ENCODE measurements at places on chromosomes 1 and 21. TPM values are rescaled to one million over a fixed set of nuclear protein-coding genes. Genes with fewer than 3 reads are reported as not detected.

DNA sequence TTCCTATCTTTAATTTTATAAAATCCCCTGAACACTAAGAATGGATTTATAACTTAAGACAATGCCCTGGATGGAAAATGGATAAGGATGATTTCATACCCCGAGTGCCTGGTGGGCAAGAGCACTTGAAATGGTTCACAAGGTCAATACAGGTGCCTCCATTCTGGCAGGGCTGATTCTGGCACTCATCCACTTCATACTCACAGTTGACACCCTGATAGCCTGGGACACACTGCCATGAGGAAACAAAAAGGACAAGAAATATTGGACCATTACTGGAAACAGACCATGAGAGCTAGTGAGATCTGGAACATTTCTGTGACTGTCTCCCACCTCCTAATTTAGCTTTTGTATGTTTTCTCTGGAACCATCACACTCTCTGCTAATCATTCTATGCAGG, 39.1 kb upstream of the ADAM30 start:
- H3K4me1 ChIP-seq, result no peaks in the 10 kb centered on the region
- no peaks in the 10 kb centered on the region for H3K27me3 ChIP-seq
- H3K36me3 ChIP-seq, result peaks cover 70% of the 10 kb centered on the region
- no peak overlapping the region for H3K27ac ChIP-seq
- no peak for DNase-seq

Gene SYT2
- 0.02 TPM for polyA plus RNA-seq

Gene ADGRL4
- polyA plus RNA-seq, result not detected

- no peaks in the 10 kb centered on the region for H3K27me3 ChIP-seq
- H3K27ac ChIP-seq, result no peak overlapping the region
- no peaks in the 10 kb centered on the region for H3K4me1 ChIP-seq
- no peak overlapping the region for H3K4me3 ChIP-seq
- DNase-seq, result no peak
- no peaks in the 10 kb centered on the region for H3K36me3 ChIP-seq
Observed at GRCh38 chr1:38153778-38154470, 107.3 kb upstream of the POU3F1 start.

GRCh38 chr1:25615172-25615541, 1.4 kb upstream of the MAN1C1 start:
- DNase-seq, result no peak
- H3K4me1 ChIP-seq, result peaks cover 13% of the 10 kb centered on the region
- no peaks in the 10 kb centered on the region for H3K36me3 ChIP-seq
- H3K4me3 ChIP-seq, result no peak overlapping the region

DNA sequence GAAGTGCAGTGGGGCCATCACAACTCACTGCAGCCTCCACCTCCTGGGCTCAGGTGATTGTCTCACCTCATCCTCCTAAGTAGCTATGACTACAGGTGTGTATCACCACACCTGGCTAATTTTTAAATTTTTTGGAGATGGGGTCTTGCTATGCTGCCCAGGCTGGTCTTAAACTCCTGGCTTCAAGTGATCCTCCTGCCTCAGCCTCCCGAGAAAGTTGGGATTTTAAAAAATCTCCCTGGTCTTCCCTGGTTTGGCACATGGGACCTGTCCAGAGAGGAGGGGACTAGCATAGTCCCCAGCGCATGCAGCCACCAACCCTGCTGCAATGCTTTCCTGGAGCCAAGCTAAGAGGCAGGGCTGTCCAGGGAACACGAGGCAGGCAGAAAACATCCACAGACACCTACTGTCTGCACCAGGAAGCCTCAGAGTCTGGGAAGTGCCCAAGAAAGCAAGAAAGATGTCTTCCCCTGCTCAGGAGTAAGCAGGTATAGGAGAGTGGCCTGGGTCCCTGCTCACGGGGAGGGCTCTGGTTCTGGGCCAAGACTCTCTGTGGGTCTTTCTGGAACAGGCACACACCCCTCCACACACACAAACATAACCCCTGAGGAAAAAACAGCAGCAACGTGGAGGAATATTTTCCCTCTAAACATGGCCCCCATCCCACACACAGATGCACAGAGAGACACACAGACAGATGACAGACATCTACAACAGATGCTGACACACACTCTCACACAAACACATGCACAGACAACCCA, 30.8 kb downstream of the ECE1 start:
- peaks cover 16% of the 10 kb centered on the region for H3K4me1 ChIP-seq
- no peaks in the 10 kb centered on the region for H3K27me3 ChIP-seq
- no peak overlapping the region for H3K4me3 ChIP-seq
- H3K27ac ChIP-seq, result no peak overlapping the region
- DNase-seq, result no peak

DNA sequence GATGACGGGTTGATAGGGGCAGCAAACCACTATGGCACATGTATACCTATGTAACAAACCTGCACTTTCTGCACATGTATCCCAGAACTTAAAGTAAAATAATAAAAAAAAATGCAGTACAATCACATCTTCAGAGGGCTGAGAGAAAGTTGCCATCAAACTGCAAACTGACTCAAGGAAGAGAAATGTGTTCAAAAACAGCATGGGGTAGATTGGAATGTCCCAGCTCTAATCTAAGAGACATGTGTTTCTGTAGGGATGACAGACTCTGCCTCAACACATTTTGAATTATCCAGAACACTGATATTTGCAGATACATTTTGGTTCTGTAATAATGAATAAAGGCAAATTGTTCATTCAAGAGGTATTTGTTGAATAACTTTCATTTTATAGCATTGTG, 171.2 kb upstream of the RUNX1 start:
- no peaks in the 10 kb centered on the region for H3K27me3 ChIP-seq
- no peak overlapping the region for H3K27ac ChIP-seq
- no peaks in the 10 kb centered on the region for H3K36me3 ChIP-seq
- no peak overlapping the region for H3K4me3 ChIP-seq

DNA sequence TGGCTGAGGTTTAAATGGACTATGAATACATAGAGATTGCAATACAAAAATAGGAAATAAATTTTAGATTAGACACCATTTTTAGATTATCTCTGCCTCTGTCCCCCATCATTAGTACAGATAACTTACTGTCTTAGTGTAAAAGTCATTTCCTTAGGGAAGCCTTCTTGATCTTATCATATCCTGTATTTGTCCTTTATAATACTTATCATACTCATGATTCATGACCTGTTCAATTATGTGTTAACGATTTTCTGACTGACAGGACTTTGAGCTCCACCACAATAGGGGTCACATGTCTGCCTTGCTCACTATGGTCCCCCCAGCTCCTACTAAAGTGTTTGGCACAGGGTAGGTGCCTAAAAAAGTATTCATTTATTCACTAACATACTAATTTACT, 14.6 kb downstream of the TEX38 start:
- peaks cover 48% of the 10 kb centered on the region for H3K36me3 ChIP-seq
- no peaks in the 10 kb centered on the region for H3K4me1 ChIP-seq
- H3K27ac ChIP-seq, result no peak overlapping the region
- DNase-seq, result no peak
- H3K4me3 ChIP-seq, result no peak overlapping the region

GRCh38 chr1:79448426-79448825, 441.9 kb upstream of the ADGRL4 start:
- H3K27me3 ChIP-seq, result no peaks in the 10 kb centered on the region
- H3K4me3 ChIP-seq, result no peak overlapping the region
- no peak for DNase-seq

DNA sequence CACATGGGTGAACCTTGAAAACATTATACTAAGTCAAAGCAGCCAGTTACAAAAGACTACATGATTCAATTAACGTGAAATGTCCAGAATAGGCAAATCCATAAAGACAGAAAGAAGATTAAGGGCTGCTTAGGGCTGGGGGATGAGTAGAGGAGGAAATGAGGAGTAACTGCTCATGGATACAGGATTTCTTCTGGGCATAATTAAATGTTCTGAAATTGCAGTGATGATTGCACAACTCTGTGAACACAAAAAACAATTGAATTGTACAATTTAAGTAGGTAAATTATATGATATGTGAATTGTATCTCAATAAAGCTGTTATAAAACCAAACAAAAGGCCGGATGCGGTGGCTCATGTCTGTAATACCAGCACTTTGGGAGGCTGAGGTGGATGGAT, 52.2 kb downstream of the RERE start:
- DNase-seq, result no peak
- no peaks in the 10 kb centered on the region for H3K4me1 ChIP-seq
- no peak overlapping the region for H3K4me3 ChIP-seq
- H3K36me3 ChIP-seq, result no peaks in the 10 kb centered on the region
- H3K27me3 ChIP-seq, result no peaks in the 10 kb centered on the region
- H3K27ac ChIP-seq, result no peak overlapping the region

DNA sequence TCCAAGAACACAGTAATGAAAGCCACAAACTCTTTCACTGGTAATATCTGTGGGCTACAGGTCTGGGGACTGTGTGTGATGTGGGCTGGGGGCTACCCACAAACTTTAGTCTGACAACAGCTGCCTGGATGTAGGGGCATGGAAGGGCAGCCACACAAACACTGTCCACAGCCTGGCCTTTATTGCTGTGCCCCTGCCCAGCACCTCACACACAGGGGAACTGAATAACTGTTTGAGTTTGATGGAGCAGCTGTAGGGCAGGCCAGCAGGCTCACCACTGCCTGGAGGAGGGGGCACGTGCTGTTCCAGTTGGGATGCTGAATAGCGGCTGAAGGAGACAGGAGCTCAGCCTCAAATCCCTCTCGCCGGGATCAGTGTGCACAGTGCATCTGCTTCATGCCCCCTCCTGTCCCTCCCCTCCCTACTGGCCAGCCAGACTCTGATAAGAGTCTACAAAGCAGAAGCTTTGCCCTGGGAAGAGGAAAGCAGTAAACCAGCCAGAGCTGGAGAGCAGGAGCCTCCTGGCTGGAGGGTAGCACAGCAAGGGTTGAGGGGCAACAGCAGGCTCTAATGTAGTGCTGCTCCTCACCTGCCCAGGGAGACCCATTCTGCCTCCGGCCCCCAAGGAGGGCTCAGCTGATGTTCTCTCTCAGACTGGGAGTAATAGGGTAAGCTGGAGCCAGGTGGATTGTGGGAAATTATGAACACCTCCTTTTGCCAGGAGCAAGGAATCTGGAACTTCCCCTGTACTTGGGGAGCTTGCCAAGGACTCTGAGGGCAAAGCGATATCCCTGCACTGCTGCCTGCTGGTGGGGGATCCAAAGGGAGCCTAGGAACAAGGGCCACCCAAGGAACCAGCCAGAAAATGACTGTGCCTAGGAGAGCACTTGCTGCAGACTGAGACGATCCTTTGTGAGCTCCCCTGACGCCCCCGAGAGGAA, 70.2 kb upstream of the GOLT1A start:
- peaks cover 7% of the 10 kb centered on the region for H3K4me1 ChIP-seq
- no peaks in the 10 kb centered on the region for H3K36me3 ChIP-seq
- no peak overlapping the region for H3K4me3 ChIP-seq
- peaks cover 4% of the 10 kb centered on the region for H3K27me3 ChIP-seq
- no peak for DNase-seq

Gene CAPN9
- polyA plus RNA-seq, result 0.12 TPM

Gene VHLL
- polyA plus RNA-seq, result not detected

GRCh38 chr21:17758683-17759082, 60.5 kb downstream of the C21orf91 start:
- DNase-seq, result no peak
- H3K27me3 ChIP-seq, result no peaks in the 10 kb centered on the region
- no peak overlapping the region for H3K4me3 ChIP-seq
- H3K36me3 ChIP-seq, result no peaks in the 10 kb centered on the region

DNA sequence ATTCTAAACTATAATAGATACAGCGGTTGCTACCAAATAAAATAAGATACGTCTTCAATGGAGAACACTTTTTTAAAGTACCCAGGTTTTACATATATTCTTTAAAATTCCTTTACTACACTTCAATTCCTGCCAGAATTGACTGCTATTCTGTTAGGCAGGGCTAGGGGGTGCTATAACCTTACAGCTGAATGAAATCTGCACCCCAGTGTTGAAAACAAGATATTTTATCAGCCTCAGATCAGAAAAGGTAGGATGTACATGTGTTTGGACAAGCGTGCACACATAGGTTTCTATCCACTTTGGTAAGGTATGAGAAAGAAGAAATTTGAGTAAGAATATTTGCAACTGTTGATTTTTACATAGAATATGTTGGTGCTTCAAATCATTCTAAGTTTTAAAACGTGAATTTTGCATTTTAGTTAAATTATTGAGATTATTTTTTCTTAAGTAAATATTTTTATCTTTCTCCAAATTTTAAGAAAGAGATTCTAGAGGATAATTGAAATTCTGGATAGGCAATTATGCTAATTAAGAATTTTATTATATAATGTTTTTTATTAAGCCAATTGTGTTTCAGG, 490.8 kb upstream of the ADGRL4 start:
- no peak overlapping the region for H3K27ac ChIP-seq
- H3K27me3 ChIP-seq, result no peaks in the 10 kb centered on the region
- H3K4me1 ChIP-seq, result no peaks in the 10 kb centered on the region
- no peaks in the 10 kb centered on the region for H3K36me3 ChIP-seq
- H3K4me3 ChIP-seq, result no peak overlapping the region

Gene GUCA2A
- polyA plus RNA-seq, result not detected

DNA sequence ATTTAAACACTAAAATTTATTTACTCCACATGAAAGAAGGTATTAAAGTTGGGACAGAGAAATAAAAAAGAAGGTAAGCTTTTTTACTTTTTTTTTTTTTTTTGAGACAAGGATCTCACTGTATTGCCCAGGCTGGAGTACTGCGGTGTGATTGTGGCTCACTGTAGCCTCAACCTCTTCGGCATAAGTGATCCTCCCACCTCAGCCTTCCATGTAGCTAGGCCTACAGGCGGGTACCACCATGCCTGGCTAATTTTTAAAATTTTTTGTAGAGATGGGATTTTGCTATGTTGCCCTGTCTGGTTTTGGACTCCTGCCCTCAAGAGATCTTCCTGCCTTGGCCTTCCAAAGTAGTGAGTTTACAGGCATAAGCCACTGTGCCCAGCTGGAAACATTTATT, 106.6 kb downstream of the ITSN1 start:
- H3K27ac ChIP-seq, result no peak overlapping the region
- no peaks in the 10 kb centered on the region for H3K36me3 ChIP-seq
- no peaks in the 10 kb centered on the region for H3K4me1 ChIP-seq
- H3K4me3 ChIP-seq, result no peak overlapping the region
- DNase-seq, result no peak

DNA sequence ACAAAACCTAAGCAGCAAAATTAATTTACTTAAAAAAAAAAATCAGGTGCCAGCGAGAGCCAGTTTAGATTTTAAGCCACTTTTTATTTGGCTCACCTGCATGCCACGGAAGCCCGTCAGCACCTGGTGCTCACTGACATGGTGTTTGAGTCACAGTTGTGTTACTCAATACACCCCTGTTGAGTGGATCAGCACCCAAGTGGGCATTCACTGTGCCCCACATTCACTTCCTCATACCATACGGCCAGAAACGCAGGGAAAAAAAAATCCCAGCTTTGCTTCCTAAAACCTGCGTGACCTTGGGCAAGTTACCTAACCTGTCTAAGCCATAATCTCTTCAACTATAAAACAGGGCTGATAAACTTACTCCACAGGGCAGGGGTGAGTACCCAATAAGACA, 42.8 kb upstream of the SIM2 start:
- H3K36me3 ChIP-seq, result no peaks in the 10 kb centered on the region
- no peak overlapping the region for H3K27ac ChIP-seq
- H3K27me3 ChIP-seq, result no peaks in the 10 kb centered on the region
- no peak overlapping the region for H3K4me3 ChIP-seq
- H3K4me1 ChIP-seq, result no peaks in the 10 kb centered on the region
- no peak for DNase-seq

Gene NR1I3
- polyA plus RNA-seq, result not detected

Data from naive thymus-derived CD4-positive, alpha-beta T cell (primary cell).